CD4-positive, alpha-beta memory T cell (primary cell): ENCODE measurements at places on chromosomes 12 and 14.

DNA sequence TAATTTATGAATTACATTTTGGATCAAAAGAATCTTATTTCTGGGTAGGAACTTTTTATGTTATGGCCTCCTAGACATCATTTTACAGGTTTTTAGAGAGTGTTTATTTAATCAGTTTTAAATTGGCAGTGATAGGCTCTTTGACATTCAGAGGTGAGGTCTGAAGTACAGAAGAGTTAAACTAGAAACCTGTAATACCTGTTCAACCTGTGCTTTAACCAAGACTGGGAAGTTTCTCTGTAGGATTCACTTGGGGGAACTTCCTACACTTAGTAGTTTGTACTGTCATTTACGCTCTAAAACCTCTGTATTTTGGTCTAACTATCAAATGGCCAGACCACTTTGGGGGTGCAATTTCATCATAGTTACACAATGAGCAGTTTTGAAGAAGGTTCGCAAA is 35.9 kb downstream of the PLEKHA5 start:
- no peaks in the 10 kb centered on the region for H3K27me3 ChIP-seq
- no peak for DNase-seq
- no peak overlapping the region for H3K4me3 ChIP-seq
- no peaks in the 10 kb centered on the region for H3K36me3 ChIP-seq
- H3K27ac ChIP-seq: no peak overlapping the region

DNA sequence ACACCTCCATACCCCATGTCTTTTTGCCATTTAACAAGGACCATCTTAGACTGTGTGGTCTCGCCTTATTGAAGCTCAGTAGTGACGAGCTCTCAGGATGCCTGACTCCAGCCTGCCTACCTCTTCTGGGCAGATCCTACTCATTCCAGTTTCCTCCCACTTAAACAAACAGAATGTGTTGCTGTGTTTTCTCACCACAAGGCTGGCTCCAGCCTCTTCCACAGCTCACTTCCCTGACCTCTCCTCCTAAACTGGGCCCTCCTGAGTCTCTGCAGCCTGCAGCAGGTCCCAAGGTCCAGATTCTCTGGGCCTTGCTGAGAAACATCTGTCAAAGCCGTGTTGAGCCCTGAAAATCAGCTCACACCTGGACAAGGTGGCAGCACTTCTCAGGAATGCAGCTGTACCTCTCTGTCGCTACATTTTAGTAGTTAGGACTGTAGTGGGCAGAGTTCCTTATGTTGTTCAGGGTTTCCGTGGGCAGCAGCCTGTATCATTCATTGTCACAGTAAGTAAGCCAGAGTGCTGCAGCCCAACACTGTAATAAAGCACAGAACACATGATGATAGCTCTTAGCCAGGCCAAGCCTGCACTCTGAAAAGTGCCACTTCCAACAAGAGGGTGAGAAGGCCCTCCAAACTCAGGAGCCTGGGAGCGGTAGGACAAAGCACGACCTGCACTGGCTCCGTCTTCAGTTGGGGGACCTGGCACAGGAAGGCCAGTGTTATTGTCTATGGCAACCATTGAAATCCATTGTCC is 68.5 kb downstream of the NKX2-1 start:
- no peaks in the 10 kb centered on the region for H3K4me1 ChIP-seq
- H3K27ac ChIP-seq: no peak overlapping the region
- no peak overlapping the region for H3K4me3 ChIP-seq
- no peaks in the 10 kb centered on the region for H3K27me3 ChIP-seq
- no peaks in the 10 kb centered on the region for H3K36me3 ChIP-seq

GRCh38 chr12:56129206-56129941 is 1.3 kb downstream of the ESYT1 start:
- H3K4me1 ChIP-seq: peaks cover 73% of the 10 kb centered on the region
- H3K27ac ChIP-seq: peak overlapping the region; percentile 82
- H3K27me3 ChIP-seq: no peaks in the 10 kb centered on the region
- peak; percentile 70 for DNase-seq

GRCh38 chr12:82896979-82897378 is 210.3 kb downstream of the TMTC2 start:
- H3K4me1 ChIP-seq: no peaks in the 10 kb centered on the region
- no peaks in the 10 kb centered on the region for H3K36me3 ChIP-seq
- H3K27ac ChIP-seq: no peak overlapping the region
